Vagina (tissue), 2 donors: ENCODE measurements at places on chromosomes 1 and 21. TPM values are rescaled to one million over a fixed set of nuclear protein-coding genes. Genes with fewer than 3 reads are reported as not detected.

DNA sequence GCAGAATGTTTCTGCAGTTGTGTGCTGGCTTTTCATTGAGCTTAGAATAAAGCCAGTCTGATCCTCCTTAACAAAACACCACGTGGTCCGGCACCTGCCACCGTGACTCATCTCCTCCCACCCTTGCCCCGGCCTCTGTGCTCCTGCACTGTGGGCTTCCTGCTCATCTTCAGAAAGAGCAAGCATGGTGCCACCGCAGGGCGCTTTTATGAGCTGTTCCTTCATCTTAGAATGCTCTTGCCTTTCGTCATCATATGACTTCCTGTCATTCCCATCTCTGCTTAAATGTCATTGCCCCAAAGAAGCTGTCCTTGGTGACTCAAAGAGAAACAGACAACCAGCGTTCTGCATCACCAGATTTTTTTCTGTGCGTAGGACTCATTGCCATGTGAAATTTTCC is 117.8 kb downstream of the HHAT start:
- no peak overlapping the region for H3K27ac ChIP-seq
- no peaks in the 10 kb centered on the region for H3K27me3 ChIP-seq
- H3K4me1 ChIP-seq: no peaks in the 10 kb centered on the region
- no peak for DNase-seq

GRCh38 chr1:6224718-6225117 is 11.0 kb downstream of the ICMT start:
- no peak overlapping the region for H3K27ac ChIP-seq
- H3K27me3 ChIP-seq: no peaks in the 10 kb centered on the region
- peaks cover 10% of the 10 kb centered on the region for H3K4me1 ChIP-seq
- H3K36me3 ChIP-seq: no peaks in the 10 kb centered on the region
- DNase-seq: no peak

DNA sequence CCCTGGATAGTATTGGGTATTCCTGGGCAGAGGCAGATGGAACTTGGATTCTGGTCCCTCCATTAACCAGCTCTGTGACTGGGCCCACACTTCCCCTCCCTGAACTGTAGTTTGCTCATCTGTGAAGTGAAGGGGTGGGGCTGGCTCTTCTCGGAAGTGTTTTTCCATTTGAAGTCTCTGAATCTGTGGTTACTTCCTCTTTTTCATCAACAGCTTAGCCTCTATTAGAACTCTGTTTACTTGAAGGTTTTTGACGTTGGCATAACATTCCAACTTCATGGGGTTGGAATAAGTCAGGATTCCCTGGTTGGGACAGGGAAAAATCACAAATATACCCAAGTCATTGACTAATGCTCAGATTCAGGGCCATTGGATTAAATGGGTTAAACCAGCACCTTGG is 3.6 kb downstream of the KIAA0040 start:
- H3K4me1 ChIP-seq: peaks cover 87% of the 10 kb centered on the region
- no peak overlapping the region for H3K4me3 ChIP-seq
- H3K36me3 ChIP-seq: no peaks in the 10 kb centered on the region
- no peaks in the 10 kb centered on the region for H3K27me3 ChIP-seq

The IGFN1 gene
- not detected for total RNA-seq

The XCL1 gene
- not detected for total RNA-seq

The PTPN22 gene
- total RNA-seq: 7.4 TPM
